ENCODE measurements at places on chromosomes 7 and 10.

DNA sequence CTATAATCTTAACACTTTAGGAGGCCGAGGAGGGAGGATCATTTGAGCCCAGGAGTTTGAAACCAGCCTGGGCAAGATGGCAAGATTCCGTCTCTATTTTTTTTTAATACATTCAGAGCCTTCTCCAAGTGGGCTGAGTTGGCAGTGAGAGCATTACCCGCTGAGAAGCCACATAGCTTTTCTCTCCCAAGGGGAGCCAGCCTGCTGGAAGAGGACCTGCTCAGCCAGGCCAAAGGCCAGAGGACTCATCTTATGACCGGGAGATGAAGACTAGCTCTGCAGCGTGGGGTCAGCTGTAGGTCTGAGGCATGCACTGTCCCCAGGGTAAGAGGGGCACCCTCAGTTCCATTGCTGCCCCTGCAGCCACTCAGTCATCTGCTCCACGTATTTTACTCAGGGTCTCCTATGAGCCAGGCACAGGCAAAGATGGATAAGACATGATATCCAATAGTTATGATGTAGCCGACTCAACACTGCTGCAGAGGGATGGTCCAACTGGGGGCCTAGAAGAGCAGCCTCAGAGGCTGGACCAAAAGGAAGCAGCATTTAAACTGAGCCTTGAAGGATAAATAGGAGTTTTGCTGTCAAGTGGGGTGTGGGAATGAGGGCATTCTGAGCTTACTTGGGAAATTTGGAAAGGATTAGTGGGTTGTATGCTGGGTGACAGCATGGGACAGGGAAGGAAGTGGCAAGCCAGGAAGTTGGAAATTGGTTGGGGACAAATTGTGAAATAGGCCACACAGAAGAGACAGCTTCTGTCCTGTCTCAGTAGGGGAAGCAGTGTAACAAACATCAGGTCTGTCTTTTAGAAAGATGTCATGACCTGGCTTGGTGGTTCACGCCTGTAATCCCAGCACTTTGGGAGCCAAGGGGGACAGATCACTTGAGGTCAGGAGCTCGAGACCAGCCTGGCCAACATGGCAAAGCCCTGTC is 1.6 kb upstream of the MARVELD1 start:
- no peak for DNase-seq

DNA sequence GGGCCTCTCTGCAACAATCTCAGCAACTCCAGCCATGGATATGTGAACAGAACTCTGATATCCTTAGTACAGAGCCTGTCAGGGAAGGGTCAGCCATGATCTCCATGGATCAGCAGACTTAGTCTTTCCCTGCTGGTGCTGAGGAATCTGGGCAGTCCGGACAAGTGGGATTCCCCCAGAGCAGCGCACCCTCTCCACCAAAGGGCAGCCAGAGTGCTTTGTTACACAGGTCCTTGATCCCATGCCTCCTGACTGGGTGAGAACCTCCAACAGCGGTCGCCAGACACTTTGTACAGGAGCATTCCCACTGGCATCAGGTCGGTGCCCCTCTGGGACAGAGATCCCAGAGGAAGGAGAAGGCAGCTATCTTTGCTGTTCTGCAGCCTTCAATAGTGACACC is 38.9 kb downstream of the TPK1 start:
- no peak for DNase-seq

GRCh38 chr7:136210079-136210478 is 232.9 kb upstream of the MTPN start:
- DNase-seq: no peak

- DNase-seq: no peak
Observed at GRCh38 chr7:137970253-137970975, 31.5 kb downstream of the CREB3L2 start.

- DNase-seq: no peak
Observed at GRCh38 chr10:131130025-131130424, 181.5 kb downstream of the TCERG1L start.

- no peak for DNase-seq
Observed at GRCh38 chr7:152399344-152399743, 36.5 kb downstream of the KMT2C start.

GRCh38 chr7:21948364-21948763 is 2.7 kb upstream of the CDCA7L start:
- no peak for DNase-seq

DNA sequence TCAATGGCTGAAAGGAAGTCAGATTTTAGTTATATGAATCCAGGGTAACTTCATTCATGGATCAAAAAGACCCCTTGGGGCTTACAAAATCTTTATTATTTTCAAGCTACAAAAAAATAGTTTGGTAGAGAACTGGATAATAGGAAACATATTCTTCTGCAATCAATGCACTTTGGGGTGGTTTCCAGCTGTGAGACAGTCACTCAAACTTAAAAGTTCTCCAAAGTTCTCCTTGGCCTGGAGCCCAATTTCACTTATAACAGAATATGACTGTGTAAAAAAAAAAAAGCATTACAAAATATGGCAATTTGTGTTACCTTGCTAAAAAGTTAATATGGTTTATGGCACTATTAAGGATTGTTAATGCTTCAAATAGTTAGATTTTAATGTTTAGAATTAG is 255.5 kb downstream of the AGMO start:
- no peak for DNase-seq

DNA sequence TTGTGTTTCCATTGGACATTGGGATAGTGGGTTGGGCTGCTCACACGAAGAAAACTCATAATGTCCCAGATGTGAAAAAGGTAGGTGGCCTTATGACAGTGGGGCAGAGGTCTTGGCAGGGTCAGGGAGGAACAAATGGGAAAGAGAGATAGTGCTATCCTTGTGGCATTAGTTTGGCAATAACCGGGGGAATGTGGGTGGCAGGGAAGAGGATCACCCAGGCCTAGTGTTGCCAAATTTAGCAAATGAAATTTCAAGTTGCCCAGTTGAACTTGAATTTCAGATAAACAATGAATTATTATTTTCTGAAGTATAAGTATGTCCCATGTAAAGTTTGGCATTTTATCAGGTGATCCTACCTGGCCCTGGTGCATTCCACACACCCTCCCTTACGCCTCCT is 789 bp downstream of the PDE6C start:
- no peak for DNase-seq

GRCh38 chr7:129772646-129773280 is 161.2 kb downstream of the NRF1 start:
- DNase-seq: no peak
